ENCODE measurements at places on chromosomes 4 and X.

GRCh38 chr4:55747793-55748192 is 71.8 kb upstream of the EXOC1L start:
- DNase-seq: no peak

GRCh38 chrX:72554448-72555140 is 18.0 kb downstream of the HDAC8 start:
- no peak for DNase-seq

DNA sequence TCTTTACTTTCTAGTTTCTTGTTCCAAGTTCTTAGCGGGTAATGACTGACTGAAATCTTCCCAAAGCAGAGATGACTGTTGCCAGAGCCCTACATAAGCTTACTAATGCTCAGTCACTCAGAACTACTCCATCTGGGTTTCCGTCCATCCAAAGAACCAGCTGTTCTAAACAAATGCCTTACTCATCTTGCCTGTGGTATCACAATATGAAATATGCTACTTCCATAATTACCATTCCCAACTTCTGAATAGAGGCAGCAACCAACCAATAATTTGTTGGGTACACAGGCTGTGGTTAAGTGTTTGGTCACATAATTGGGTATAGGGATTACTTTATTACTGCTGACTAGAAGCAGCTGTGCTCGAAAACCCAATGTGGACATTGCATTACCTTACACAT is 930.2 kb upstream of the DIAPH2 start:
- no peak for DNase-seq

GRCh38 chrX:131985526-131986049 is 37.5 kb upstream of the STK26 start:
- no peak for DNase-seq

DNA sequence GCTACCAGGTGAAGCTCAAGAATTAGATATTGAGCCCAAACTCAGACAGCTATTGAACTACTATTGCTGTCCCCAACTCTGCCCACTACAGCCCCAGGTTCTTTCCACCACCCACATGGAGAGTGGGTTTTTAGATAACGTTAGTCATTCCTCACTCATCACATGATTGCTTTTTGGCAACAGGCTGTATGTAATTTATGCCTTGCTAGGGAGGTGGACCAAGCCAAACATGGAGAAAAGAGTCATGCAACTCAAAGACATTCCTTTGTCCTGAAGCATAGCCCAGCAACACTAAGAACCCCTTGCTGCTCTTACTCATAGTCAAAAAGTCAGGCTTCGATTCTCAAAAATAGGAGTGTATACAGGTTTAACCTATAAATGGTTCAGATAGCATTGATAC is 275.9 kb upstream of the VCX3A start:
- no peak for DNase-seq

- DNase-seq: no peak
These were observed 17.8 kb upstream of the HUWE1 start for GRCh38 chrX:53704294-53704693.

- DNase-seq: no peak
These were observed 5.4 kb downstream of the DAPP1 start for GRCh38 chr4:99821918-99822503.

- no peak for DNase-seq
These were observed 20.9 kb upstream of the PLAC1 start for GRCh38 chrX:134679221-134679620.

- no peak for DNase-seq
These were observed 24.6 kb upstream of the PDLIM3 start for GRCh38 chr4:185559915-185560281.

- no peak for DNase-seq
These were observed 263.3 kb upstream of the CLNK start for GRCh38 chr4:10947898-10948297.

DNA sequence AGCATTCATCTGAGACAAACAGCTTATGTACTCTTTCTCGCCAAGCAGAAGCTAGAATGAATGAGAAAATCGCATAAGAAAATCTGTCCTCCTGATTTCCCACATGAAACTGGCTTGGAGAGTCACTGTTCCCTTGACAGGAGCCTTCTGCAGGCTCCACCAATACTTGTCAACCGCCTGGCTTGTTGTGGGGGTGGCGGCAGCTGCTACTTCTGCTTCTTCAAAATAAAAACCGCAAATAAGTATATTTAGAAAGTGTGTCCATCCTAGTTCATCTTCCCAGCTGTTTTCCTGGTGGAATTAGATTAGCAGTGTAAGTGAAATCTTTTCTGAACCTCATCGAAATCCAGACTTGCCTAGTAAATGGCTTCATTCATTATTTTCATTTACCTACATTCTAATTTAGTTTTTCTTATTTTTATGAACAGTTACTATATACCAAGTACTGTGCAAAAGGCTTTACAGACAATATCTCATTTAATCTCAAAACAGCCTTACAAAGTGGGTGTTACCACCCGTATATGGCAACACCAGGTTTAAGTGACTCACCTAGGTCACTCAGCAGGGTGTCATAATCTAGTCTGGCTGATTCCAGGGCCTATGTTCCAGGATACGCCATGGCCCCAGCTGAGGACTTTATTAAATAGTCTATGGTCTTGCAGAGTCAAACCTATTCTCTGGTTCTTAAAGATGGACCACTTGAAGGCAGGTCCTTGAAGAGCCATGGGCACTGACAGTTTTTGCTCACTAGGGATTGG is 104.6 kb upstream of the IGFBP7 start:
- no peak for DNase-seq

DNA sequence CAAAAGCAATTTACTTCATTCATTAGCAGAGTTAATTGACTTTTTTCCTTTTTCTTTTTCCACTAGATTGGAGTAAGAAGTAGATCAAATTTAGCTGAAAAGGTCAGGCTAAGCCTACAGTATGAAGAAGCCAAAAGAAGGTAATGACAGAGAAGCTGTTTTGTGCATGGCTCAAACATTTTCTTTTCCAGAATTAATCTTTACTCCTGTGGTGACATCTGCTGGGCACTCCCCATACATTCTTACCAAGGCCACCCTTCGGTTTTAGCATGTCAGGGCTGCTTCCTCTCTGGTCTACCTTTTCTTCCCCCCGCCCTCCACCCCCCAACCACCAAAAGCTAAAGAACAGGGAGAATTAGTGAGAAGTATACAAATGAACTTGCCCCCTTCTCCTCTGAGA is 70.2 kb downstream of the CLDN22 start:
- DNase-seq: no peak

GRCh38 chr4:91488946-91489345 is 814.8 kb upstream of the GRID2 start:
- DNase-seq: no peak

GRCh38 chr4:43049326-43049725 is 156.8 kb downstream of the GRXCR1 start:
- no peak for DNase-seq

GRCh38 chr4:18914182-18914581 is 892.6 kb upstream of the LCORL start:
- DNase-seq: no peak

DNA sequence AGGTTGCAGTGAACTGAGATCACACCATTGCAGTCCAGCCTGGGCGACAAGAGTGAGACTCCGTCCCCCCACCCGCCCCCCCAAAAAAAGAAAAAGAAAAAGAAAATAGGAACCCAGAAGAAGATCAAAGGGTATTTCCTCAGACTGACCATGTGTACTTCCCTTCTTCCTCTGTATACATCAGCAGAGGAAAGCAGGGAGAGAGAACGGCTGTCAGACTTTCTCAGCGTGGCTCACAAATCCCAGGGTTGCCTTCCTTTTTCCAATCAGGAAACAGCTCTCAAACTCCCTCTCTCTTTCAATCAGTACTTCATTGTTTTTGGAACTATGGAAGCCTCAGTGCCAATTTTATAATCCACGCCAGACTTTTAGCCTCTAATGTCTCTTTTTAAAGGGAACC is 59.1 kb downstream of the CHRNA9 start:
- DNase-seq: no peak

DNA sequence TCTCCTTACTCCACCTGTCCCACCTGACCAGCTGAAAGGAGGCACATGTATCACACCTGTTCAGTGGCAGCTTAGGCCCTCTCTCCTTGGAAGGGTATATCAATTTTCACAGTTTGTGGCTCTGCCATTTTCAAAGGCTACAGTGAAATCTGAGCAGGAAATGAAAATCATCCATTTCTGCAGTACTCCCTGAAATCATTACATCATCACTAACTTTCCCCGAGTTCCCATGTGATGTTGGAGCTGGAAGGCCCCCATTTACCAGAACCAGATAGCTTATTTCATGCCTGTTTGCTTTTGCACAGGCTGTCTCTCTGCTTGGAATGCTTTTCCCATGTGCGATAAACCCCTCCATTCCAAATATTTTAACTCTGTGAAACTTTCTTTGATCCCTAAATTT is 31.0 kb upstream of the STX18 start:
- DNase-seq: no peak

DNA sequence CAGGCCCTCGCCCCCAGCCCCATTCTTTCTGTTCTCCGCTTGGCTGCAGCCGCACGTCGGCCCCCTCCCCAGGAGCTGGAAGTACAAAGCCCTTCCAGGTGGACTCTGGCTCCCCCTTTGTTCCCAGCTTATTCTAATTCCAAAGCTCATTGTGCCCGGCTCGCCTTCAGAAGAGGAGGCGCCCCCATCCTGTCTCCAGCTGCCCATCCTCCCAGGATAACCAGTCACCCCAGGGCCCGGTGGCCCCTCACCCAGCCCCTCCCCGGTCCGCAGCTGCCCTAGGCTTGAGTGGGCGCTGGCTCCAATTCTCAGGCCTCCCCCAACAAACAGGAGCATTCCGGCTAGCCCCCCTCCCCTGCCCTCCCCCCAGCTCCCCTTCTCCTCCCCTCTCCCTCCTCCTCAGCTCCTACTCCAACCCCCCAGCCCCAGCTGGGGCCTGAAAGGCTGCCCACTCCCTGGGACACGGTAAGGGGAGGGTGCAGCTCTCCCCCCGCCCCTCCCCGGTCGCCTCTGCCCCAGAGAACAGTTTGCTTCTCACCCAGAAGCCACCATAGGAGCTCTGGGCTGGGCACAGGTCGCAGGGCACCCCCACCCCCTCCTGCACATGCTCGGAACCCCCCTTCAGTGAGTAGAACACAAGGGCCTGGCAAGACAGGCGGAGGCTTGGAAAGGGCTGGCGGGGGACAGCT is 3.1 kb upstream of the SLC6A8 start:
- no peak for DNase-seq

DNA sequence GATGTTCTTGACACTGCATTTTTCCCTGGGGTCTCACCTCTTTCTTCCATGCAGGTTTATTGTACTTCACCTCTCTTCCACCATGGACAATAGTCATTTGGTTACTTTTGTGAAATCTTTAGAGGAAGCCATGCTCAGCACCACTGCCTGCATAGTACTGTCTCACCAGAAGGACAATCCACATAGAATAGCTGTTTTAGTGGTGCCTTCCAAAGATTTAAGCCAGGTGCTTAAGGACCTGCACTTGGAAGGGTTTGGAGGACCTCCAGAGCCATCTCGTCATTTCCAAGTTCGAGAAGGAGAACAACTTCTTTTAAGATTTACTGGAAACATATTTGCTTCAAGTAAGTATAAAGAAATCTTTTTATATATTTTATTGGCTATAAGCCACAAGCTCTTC is 26.7 kb downstream of the DTHD1 start:
- no peak for DNase-seq

GRCh38 chr4:106323119-106323518 is 6.8 kb downstream of the AIMP1 start:
- DNase-seq: no peak

DNA sequence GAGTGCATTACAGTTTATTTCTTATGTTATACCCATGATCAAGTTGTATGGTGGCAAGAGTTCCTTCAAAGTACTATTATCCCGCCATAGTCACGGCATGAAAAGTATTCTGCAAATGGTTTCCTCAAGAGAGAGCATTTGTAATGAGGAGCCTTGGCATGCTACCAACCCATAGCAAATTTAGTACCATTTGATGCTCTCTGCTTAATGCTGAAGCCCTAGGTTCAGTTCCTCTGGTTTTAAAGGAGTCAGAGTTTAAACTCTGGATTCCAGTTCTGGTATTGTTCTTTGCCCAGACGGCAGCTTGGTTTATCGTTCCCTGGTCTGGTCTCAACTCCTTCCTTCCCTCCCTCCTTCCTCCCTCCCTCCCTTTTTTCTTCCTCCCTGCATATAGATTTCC is 371.3 kb downstream of the BMPR1B start:
- no peak for DNase-seq

DNA sequence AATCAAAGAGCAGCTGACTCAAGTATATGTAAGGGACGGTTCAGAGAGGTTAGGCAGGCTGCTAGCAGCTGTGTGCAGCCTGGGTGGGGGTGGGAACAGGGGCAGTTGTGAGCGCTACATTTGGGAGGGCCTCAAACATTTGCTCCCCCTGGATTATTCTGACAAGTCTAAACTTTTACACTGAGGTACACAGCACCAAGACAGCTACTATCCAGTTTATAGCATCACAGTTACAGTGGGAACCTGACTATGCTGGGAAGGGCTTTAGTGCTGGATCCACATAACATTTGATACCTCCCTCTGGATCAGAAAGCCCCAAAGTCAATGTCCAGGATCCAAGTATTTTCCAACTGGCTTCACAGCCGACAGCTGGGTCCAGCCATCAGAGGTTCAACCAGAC is 55.8 kb upstream of the GIMD1 start:
- no peak for DNase-seq

DNA sequence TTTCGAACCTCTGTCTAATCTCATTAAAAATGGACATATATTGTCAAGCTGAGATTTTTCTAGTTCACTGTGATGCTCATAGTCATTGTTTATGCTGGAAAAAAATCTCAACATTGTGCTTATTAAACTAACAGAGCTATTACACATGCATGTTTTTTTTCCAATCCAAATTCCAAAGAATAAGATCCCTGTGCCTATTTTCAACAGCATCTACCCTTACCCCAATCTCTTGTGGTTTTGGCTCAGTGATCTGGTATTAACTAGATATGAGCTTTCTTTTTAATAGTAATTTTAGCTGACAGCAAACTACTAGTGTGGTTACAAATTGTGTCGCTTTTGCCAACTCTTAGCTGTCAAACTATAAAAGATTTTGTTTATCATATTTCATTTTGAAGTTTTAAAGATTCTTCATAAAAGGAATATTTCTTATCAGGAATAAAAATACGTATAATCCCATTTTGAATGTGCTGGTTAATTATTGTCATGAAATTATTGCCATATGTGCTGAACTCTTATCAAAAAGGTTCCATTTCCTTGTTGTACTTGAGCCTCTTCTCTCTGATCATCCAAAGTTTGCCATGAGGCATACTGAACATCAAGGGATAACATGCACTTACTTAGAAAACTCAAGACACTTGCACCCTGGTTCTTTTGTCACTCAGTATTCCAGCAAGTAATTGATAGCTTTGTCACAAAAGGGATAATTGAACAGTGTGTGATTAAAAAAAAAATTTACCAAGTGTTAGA is 241.2 kb downstream of the ARHGAP24 start:
- DNase-seq: no peak

DNA sequence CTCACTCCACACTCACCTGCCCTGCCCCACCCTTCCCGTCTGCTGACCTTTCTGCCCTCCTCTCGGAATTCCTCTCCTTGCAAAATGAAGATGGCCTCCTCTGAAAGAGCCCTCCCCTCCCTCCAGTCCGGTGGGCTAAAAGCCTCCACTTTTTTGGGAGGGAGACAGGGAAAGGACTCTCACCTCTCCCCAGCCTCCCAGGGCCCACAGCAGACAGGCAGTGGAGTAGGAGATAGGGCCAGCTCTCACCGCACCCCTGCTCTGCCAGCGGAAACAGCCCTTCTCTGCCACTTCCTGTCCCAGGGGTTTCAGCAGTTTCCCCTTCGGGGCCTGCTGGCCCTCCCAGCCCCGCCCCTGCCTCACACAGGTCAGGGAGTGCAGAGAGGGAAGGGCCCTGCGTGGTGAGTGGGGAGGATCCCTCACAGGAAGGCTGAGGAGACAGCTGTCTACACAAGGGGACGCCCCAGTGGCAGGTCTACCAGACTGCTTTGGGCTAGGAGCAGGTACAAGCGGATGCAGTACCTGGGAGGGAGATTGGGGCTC is 18.2 kb downstream of the ELF4 start:
- DNase-seq: peak; percentile 73
